ENCODE measurements at places on chromosomes 2 and 18.

- no peak for DNase-seq
These were observed 90.5 kb downstream of the KLHL29 start for GRCh38 chr2:23475473-23475872.

DNA sequence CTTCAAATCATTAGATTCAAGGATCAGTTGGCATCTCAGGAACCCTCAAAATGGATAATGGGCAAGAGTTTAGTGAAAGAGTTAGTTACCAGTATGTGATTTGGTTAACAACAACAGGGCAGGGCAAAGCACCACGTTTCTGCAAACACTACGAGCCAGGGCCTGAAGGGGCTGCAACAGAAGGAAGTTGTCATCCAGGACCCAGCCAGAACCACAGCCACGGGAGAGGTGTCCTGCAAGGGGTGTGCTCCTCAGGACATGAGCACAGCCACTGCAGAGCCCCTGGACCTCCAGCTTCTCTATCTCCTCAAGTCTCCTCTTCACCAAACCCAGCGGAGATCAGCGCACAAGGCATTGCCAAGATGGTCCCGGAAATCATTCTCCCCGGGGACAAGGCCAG, 173.3 kb upstream of the PIEZO2 start:
- no peak for DNase-seq

GRCh38 chr2:36562973-36563532, 34.9 kb downstream of the FEZ2 start:
- DNase-seq: no peak

DNA sequence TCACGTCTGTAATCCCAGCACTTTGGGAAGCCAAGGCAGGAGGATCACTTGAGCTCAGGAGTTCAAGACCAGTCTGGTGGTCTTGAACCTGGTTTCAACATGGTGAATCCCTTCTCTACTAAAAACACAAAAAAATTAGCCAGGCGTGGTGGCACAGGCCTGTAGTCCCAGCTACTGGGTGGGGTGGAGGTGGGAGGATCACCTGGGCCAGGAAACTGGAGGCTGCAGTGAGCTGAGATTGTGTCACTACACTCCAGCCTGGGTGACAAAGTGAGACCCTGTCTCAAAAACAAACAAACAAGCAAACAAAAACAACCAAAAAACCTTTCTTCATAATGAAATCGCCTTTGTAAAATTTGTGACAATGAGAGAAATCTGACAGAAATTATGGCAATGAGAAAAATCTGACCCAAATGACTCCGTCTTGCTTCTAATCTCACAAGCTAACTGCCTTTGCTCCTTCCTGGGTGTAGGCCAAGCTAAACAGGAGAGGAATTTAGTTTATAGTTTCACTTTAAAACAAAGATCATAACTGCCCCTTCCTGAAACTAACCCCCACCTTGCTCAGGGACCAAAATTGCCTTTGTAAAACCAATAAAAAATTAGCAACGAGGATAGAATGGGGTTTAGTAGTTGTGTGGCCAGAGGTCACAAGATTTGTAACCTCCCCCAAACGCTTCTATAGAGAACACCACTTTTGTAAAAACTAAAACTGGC, 60.7 kb upstream of the KIF5C start:
- peak; percentile 28 for DNase-seq

DNA sequence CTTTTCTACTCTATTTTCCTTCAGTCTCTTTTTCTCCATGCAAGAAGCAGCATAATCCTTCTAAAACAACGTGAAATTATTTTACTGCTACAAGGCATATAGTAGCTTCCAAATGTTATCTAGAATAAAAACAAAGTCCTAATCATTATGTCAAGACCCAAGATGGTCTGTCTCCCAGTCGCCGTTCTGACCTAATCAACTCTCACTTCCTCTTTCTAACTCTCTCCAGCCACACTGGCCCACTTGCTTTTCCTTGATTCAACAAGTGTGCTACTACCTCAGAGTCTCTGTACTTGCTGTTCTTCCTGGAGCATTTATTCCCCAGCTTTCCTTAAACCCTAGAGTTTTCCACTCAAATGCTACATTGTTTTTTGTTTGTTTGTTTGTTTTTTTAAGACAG, 1491.2 kb downstream of the LRP1B start:
- no peak for DNase-seq

DNA sequence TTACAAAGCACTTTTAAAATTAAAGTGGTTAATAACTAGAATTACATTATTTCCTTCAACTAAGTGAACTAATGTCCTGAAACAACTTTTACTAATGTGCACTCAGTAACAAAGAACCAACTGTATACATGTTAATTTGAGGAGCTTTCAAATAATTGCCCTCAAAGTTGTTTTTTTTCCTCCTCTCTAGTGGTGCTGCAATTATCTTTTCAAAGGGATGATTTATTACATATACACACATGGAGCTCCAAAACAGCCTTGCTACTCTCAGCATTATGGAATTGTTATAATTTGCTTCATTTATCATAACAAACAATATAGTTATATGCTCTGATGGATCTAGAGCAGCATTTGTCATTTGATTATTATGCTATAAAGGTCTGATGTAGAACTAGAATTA, 246.3 kb upstream of the RASGRP3 start:
- DNase-seq: no peak

DNA sequence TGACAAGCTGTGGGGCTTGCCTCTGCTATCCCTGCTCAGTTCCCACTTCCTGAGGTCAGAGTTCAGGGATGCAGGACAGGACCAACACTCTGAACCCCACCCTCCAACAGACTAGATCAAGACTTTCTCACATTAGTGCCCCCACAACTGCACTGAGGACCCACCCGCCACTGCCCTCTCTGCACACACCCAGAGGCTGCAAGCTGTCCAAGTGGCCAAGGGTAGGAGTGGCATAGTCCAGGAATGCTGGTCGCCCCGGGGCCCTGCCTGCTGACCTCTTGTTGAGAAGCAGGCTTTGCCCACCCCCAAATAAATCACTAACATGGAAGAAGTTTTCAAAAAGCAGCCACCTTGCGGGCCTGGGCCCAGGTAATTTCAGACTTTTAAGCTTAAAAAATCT, 5.5 kb upstream of the KIF1A start:
- DNase-seq: no peak

All from left kidney (tissue), 8 donors.